ENCODE measurements at places on chromosomes 7 and 10.

GRCh38 chr10:131697476-131698128 is 203.2 kb upstream of the PPP2R2D start:
- DNase-seq: no peak

DNA sequence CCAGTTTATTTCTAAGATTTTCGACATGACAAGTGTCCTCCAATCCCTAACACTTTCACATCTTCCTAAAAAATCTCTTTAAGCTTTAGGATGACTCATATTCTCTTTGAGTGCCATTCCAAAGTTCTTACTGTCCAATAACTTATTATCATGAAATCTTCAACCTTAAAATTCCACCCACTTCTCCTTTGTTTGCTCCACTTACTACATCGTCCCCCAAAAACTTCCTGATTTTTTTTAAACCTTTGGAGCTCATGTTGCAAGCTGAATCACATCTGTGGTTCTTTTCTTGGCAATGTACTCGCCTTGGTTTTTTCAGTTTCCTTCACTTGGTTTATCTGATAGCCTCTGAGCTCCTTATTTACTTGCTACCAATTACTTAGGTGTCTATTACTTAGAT is 39.2 kb upstream of the JCAD start:
- no peak for DNase-seq

DNA sequence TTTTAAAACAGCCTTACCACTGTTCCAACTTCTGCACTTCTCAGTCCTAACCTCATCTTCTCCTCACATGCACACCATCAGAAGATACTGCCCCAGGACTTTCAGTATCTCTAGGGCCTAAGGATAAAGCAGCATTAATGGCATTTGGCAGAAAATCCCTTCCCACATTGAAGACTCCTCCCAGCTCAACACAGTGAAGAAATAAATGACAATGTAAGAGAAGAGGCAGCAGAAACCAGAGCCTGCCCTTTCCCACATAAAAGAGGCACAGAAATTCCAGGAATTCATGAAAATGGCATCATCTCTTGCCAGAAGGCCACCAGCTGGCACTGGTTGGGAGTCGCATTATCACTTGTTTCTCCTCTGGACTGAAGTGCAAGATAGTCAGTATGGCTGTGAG is 3.7 kb downstream of the GCC1 start:
- no peak for DNase-seq

GRCh38 chr7:108000875-108001763 is 1.8 kb downstream of the LAMB1 start:
- DNase-seq: no peak

- no peak for DNase-seq
Measured at GRCh38 chr10:111999915-112000302, 183.7 kb downstream of the GPAM start.

All from CMK (cell line).